SW480 (cell line): ENCODE measurements at places on chromosomes 7 and 10.

DNA sequence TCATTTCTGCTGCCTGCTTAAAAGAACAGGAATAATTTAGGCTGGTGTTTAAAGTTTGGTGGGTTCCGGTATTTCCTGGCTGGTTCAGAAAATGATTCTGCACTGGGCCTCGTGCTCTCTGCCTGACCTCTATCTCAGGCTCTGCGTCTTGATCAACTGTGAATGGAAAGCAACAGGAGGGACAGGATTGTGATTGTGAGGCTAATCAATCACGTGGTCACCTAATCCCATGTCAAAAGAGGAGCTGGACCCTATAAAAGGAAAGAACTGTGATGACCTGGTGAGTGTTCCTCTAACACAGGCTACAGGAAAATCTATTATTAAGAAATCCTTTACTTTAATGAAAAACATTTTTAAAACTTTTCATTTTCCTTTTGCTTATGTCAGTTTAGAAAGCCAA is at the start of gene DHX32:
Gene DHX32, minus strand, starts transcription at position 101 of the 400 bp plus-strand sequence. CDS start 468 bp downstream, outside the sequence.
- DNase-seq = no peak

DNA sequence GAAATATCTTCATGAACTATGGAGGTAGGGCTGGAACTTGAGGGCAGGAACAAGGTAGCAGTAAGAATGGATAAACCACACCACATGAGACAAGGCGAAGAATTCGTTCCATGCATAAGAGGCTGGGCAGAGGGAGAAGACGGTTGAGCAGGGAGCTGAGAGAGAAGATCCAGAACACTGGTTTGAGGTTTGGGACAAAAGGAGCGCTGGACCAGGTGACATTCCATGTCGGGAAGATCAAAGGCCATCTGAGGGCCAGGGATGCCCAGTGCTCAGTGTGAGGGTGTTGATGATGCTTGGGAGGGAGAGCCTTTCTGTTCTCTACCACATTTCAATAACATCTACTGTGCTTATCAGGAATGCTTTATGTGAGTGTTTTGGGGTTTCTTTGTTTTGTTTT is 52.8 kb downstream of the WIPF3 start:
- peak; percentile 33 for DNase-seq

DNA sequence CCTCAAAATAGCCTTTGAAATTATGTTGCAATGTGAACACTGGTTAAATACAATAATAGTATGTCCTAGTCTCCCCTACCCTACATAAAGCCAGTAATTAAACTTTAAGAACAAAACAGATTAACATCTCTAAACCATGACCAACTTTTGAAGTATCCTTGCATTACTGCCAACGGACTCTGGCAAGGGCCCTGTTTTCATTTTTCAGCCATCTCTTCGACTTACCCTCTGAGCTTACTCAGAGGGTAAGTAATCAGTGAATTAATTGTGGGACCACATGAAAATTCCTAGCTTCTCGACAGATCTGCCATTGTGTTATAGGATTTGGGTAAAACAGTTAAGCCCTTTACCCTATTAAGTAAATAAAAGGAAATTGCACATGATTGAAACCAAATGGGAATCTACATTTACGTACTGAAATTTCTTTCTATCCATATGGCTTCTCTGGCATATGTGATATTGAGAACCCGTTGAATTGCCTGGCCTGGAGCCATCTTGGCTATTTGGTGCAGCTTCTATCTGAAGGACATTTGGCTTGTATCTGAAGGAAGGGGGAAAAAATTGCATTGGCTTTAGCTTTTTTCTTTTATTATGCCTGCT is 39.6 kb downstream of the DYNC1I1 start:
- DNase-seq = no peak

DNA sequence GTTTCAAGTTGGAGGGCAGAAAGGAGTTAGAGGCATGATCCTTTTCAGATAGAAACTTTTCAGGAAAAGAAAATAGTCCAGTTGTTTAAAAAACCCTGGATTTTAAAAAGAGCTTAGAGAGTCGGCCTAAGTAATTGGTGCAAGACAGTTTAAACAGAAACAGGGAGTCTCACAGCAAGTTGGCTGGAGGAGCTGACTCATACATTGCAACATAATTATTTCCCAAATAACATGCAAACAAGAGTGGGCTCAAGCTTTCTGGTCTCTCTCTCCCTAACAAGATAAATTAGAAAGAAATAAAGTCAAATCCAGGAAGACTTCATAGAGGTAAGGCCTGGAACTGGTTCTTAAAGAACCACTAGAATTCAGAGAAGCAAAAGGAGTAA is 100.3 kb upstream of the AGBL3 start:
- no peak for DNase-seq

DNA sequence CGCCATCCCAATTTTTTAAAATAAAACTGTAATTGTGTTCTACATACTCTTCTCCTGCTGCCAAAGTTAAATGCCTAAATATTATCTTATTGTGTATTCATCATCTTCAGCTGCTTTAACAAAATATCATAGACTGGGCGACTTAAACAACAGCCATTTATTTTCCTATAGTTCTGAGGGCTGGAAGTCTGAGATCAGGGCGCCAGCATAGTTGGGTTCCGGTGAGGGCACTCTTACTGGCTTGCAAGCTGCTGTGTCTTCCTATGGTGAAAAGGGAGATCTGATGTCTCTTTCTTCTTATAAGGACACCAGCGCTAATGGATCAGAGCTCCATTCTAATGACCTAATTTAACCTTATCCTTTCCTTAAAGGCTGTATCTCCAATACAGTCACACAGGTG is 30.4 kb downstream of the CSTF2T start:
- DNase-seq = no peak

- DNase-seq = no peak
Observed at GRCh38 chr10:62511238-62511637, 137.1 kb downstream of the ZNF365 start.

DNA sequence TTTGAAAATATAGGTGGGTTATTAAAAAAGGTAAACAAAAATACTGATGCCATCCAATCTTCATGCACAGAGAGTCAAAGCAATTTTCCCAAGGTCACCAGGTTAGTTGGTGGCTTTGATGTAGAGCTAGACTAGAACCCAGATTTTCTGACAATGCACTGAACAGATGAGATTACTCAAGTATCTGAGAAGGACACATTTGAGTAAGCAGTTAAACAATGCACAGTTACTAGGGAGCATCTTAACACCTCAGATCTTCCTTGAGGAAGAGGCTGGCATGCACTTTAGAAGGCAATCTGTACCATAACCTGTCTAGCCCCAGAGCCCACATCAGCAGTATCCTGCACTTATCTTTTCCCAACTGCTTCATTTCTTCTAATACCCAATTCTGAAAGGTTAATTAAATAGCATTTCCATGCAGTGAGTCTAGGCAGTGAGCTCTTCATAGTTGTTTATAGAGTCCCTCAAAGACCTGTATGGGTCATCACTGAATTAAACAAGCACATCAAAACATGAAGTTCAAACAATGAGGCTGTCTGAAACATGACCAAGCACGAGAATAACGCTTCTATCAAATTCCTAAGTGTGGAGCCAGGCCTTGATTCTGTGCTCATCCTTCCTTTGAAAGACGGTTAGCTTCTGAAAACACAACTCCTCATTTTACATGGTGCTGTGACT is 38.2 kb upstream of the ANK3 start:
- no peak for DNase-seq

DNA sequence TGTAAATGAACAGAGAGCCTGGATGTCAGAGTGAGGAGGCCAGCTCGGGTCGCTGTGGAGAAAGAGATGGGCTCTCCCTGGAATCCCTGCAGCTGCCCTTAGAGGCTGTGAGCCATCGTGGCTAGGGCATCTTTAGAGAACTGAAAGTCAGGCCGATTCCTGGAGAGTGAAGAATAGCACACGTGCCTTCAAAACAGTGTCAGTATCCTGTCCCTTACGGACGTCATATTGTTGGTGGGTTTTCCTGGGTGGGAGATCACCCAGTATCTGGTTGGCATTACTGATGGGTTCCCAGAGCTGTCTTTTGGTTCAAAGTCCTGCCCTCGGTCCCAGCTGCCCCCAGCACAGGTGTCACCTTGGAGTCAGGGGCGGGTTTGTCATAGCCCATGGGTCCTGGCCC is 25.3 kb downstream of the IKZF1 start:
- no peak for DNase-seq

GRCh38 chr10:88207121-88207546 is 343.7 kb downstream of the PTEN start:
- no peak for DNase-seq

- DNase-seq = no peak
Observed at GRCh38 chr7:10998996-10999757, 25.5 kb downstream of the PHF14 start.

GRCh38 chr10:54094321-54094720 is 706.7 kb downstream of the PCDH15 start:
- no peak for DNase-seq

GRCh38 chr7:37484426-37485073 is 35.9 kb upstream of the ELMO1 start:
- no peak for DNase-seq

DNA sequence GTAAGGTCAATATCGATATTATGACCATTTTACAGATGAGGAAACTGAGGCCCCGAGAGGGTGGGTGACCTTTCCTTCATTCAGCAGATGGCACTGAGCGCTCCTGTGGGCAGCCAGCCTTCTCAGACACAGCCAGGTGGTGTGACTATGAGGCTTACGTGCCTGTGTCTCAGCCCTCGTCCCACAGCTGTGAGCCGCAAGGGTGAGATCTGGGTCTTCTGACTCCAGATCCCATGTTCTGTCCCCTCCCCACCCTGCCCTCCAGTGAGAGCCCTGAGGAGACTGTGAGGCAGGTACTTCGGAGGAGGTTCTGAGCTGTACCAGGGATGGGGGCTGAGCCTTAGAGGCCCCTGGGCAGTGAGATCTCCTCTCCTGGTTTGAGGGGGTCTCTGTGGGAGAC is 613.8 kb upstream of the FOXK1 start:
- no peak for DNase-seq

DNA sequence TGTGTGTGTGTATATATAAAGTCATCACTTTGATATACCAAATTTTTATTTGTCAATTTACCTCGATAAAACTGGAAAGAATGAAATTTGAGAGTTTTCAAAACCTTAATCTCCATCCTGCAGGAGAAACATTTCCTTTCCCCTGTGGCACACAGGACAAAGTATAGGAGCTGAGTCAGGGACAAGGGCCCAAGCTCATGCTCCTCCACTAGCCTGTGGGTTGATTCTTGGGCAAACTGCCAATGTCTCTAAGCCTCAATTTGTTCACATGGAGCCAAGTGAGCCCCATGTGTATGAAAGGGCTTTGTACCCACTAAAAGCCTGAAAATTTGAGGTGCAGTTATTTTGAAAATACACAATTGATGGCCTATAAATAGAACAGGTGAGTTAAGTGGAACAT is 60.3 kb upstream of the IL6 start:
- DNase-seq = no peak

DNA sequence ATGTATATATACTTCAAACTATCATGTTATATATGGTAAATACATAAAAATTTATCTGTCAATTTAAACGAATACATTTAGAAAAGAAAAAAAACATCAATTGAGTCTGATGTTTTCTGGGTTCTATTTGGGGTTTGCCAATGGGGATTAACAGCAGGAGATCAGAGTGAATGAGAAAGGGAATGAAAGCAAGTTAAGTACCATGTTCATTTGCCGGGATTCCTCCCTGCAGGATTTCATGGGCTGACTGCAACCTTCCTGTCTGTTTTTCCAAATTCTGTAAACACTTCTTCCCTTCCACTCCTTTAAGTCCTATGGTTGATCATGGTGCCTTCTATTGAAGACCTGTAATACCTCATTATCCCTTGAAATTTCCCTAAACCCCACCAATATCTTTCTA is 33.9 kb upstream of the SEMA3A start:
- no peak for DNase-seq

- no peak for DNase-seq
Observed at GRCh38 chr10:131737543-131738395, 163.0 kb upstream of the PPP2R2D start.

- no peak for DNase-seq
Observed at GRCh38 chr7:77684030-77684429, 12.2 kb upstream of the RSBN1L start.

GRCh38 chr10:61888744-61889143 is 12.8 kb upstream of the ARID5B start:
- DNase-seq = no peak

DNA sequence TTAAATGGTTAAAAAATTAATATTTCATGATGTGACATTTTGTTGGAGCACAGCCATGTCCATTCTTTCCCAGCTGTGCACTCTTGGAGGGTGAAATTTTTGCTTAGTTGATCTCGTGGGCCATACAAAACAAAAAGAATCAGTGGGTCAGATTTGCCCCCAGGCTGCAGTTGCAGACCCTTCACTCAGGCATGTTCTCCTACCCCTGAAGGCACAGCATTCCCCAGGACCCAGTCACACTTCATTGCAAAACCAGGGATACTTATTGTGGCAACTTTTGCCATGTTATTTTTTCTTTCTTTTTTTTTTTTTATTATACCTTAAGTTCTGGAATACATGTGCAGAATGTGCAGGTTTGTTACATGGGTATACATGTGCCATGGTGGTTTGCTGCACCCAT is 6.0 kb downstream of the TAS2R40 start:
- DNase-seq = no peak

- DNase-seq = peak; percentile 36
Observed at GRCh38 chr10:114548662-114549061, 109.4 kb downstream of the ABLIM1 start.

DNA sequence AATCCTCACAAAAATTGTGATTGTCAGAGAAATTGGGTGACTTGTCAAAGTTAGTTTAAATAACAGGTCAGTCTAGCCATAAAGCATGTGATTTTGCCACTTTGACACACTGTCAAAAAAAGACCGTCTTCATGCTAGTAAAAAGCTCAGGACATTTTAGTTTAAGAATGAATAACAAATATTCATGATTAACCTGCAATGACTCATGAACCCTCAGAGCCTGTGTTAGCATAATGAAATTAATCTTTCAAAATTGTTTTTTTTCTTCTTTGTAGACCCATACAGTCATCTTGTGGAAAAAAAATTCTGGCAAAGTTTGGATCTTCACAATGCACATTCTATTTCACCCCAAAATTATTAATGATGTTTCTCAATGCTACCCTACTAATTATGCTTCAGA is 255.2 kb upstream of the POT1 start:
- DNase-seq = no peak

GRCh38 chr7:139645572-139646523 is 122.4 kb downstream of the CLEC2L start:
- DNase-seq = peak; percentile 78

DNA sequence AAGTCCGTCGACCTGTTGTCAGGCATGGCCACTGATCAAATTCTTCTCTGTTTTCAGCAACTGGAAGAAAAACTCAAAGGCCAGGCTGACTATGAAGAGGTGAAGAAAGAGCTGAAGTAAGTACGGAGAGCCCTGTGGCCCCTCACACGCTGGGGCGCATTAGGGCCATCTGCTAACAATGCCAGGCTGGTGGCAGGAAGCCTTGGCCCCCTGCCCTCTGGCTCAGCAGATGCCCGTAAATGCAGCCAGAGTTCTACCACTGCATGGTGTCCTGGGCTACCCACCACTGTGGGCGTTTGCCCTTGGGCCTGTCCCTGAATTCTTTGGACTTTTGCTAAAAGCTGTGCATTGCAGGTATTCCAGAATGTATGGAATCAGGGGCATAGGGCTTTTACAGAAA is 96.9 kb upstream of the SH2B2 start:
- no peak for DNase-seq
